Bladder microvascular endothelial cell (primary cell): ENCODE measurements at places on chromosomes 4 and X. TPM values are rescaled to one million over a fixed set of nuclear protein-coding genes. Genes with fewer than 3 reads are reported as not detected.

Gene SPANXD
- not detected in 2 replicates for total RNA-seq

Gene CCDC120
- total RNA-seq = 0.49 and 1.7 TPM in 2 replicates

Gene XKRX
- total RNA-seq = 0.06 TPM in 1 of 2 replicates, not detected in the other

Gene CSN2
- total RNA-seq = not detected in 2 replicates

Gene ADGRL3
- total RNA-seq = under 0.01 and 4.5 TPM in 2 replicates

Gene GUCY1B1
- total RNA-seq = 0.81 and 6.9 TPM in 2 replicates
